ENCODE measurements at places on chromosomes 2 and 18.

GRCh38 chr2:237344942-237345341 is 69.0 kb downstream of the COL6A3 start:
- no peak for DNase-seq

DNA sequence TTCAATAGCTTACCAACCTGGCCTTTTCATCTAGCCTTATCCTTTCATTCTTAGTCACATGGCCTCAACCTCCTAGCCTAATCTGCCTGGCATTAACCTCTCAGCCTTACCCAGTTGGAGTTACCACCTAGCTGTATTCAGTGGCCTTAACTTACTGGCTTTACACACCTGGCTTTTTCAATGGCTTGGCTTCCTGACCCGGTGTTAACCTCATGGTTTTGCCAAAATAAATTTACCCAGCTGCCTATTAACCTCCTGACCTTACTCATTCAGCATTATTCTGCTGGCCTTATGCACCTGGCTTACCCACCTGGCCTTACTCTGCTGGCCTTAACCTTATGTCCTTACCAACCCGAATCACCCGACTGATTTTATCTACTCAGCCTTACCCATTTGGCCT is 135.5 kb upstream of the ZSWIM2 start:
- no peak for DNase-seq

- DNase-seq = no peak
Measured at GRCh38 chr2:58620093-58620492, 379.0 kb upstream of the FANCL start.

GRCh38 chr2:131030478-131030971 is 62.7 kb downstream of the FAM168B start:
- no peak for DNase-seq

DNA sequence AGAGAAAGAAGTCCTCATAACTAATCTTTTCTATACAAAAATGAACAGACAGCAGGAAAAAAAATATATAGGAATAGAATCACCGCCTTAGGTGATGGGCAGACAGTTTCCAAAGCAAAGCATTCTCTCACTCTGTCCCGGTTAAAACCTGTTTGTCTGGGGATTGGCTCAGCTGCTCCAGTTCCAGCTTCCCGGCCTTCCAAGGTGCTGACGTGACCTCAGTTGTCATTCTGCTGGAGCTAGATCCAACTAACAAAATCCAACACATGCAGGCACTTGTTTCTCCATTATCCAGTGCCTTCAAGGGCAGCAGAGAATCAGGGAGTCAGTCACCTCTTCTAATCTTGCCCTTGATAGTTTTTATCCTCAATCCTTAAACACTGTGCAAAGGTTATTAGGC is 52.8 kb downstream of the IKZF2 start:
- DNase-seq = no peak

DNA sequence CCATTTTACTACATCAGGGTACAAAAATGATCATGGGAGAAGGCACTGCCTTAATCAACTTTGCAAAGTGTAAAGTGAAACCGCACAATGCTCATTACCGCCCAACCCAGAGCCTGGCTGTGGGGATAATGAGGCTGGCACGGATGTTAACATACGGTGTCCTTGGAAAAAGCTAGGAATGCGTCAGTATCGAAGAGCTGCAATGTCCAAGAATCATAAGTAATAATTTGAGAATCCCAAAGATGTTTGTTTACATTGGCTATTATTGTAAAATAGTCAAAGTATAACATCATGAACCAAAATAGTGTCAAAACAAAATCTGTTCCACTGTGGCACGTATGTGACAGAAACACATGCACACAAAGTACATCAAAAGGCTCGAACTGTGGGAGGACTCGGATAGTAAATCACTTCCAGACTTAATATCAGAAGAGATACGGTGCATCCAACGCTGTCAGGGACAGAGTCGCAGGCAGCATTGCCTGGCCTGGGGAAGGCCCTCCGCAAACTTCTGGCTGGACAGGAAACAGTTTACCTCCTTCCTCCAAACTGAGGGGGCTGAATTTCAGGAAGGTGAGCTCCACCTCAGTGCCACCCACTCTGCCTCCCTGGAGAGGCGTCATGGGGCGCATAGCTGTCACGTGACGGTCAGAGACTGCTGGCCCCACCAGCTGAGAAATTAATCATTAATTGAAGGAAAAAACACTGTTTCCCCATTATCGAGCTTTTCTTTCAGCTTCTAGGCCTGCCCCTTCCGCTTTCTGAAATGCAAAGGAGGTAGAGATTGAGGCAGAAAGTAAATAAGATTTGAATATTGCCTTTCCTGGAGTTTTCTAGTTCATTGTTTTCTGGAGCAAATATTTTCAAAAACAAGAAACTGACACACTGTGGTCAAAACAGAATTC is 1.8 kb upstream of the ID2 start:
- no peak for DNase-seq

DNA sequence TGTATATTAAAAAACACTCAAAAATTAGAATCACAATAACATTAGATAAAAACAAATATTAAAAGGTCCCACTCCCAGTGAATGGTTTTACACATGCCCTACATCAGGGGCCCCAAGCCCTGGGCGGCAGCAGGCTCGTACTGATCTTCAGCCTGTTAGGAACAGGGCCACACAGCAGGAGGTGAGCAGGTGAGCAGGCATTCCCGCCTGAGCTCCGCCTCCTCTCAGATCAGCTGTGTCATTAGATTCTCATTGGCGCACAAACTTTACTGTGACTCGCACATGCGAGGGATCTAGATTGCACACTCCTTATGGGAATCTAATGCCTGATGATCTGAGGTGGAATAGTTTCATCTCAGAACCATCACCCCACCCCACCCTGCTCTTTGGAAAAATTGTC is 74.2 kb downstream of the MBD2 start:
- no peak for DNase-seq

- no peak for DNase-seq
Measured at GRCh38 chr18:9260388-9261380, 73.9 kb upstream of the TWSG1 start.

DNA sequence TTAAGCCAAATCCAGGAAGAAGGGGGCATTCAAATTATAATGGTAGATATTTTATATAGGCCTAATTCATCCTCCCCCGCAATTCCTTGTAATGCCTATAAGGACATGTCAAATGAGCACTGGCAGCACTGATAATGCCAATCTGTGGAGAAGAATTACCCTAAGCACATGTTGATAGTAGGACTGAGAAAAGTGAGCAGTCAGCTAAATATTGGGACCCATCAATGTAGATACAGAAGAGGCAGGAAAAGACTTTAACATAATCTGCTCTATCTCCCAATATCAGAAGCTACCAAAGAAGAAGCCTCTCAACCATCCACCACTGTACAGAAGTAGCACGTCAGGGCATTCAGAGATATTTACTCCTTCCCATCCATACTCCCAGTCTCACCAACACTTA is 101.3 kb upstream of the REG3A start:
- no peak for DNase-seq

- no peak for DNase-seq
Measured at GRCh38 chr2:191362841-191363240, 117.6 kb downstream of the MYO1B start.

DNA sequence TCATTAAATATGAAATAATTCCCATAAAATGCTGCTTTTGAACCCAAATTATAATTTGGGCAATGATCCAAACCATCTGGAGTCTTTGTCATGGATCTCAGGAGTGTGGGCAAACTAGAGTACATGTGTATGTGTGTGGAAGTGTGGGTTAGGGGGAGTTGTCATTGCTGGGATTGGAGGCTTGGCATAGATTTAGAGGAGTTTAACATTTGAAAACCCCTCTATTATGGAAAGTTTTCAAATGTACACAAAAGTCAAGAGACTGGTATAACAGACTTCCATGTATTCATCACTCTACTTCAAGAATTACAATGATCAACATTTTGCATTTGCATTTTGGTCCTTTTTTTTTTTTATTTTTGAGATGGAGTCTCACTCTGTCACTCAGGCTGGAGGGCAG is 159.1 kb downstream of the MEIS1 start:
- DNase-seq = no peak

DNA sequence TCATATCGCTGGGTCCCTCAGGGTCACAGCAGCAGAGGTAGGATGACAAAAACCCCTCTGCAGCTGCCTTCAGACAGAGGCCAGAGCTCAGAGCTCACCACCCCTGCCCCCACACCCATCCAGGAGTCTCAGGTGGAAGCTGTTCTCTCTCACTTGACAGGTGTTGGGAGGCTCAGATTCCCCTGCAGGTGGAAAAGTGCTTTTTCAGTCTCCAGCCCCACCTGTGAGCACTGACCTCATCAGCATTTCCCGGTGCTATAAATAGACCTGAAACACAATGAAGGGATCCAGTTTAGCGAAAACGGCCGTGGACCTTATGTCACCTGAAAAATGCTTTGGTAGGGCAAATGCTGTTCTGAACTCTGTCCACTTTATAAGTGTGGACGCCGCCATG is 254.9 kb downstream of the NDUFA10 start:
- DNase-seq = no peak

- DNase-seq = no peak
Measured at GRCh38 chr18:62420513-62421209, 95.6 kb downstream of the TNFRSF11A start.

- no peak for DNase-seq
Measured at GRCh38 chr18:8967573-8967972, 134.9 kb upstream of the NDUFV2 start.

GRCh38 chr18:48924630-48925490 is 25.9 kb downstream of the SMAD7 start:
- DNase-seq = no peak

DNA sequence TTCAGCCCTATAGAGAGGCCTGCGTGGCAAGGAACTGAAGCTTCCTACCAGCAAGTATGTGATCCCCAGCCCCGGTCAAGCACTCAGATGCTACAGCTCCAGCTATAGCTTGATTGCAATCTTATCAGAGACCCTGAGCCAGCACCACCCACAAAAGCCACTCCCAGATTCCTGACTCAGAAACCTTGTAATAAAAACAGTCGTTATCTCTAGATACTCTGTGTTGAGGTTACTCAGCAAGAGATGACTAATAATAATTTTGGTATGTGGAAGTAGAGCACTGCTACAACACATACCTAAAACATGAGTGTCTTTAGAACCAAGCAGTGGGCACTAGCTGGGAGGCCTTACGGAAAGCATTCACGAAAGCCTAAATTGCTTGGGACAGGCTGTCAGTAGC is 216.9 kb downstream of the UXS1 start:
- DNase-seq = no peak

- no peak for DNase-seq
Measured at GRCh38 chr2:39435741-39436591, 1.1 kb downstream of the MAP4K3 start.

DNA sequence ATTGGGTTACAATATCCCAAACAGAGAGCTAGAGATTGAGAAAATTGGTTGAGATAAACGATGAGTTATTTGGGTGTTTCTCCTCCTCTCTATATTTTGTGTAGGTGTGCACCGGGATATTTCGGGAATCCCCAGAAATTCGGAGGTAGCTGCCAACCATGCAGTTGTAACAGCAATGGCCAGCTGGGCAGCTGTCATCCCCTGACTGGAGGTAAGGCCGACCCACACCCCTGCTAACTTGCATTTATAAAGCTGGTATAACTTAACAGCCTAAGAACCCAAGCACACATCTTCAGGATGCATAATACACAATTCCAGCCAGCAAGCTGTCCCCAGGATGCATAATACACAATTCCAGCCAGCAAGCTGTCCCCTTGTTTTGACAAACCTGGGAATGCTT is 124.6 kb upstream of the TTC39C start:
- no peak for DNase-seq

DNA sequence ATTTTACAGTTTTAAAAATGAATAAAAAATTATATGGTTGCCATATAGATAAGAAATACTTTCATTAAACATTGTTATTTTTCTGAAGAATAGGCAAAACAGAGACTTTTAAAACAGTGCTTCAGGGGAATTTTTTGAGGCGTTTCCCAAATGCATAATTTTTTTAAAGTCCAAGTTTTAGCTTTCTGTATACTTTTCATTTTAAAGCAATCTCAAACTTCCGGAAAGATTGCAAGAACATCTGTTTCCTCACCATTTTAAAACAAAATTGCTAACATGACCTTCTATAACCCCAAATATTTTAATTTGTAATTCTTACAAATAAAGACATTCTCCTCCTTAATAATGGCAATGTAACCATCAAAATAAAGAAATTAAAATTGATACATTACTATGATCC is 15.1 kb upstream of the MBD2 start:
- no peak for DNase-seq

GRCh38 chr2:3037196-3038194 is 340.1 kb downstream of the EIPR1 start:
- no peak for DNase-seq

- no peak for DNase-seq
Measured at GRCh38 chr2:232871835-232872736, 2.0 kb downstream of the SNORC start.

DNA sequence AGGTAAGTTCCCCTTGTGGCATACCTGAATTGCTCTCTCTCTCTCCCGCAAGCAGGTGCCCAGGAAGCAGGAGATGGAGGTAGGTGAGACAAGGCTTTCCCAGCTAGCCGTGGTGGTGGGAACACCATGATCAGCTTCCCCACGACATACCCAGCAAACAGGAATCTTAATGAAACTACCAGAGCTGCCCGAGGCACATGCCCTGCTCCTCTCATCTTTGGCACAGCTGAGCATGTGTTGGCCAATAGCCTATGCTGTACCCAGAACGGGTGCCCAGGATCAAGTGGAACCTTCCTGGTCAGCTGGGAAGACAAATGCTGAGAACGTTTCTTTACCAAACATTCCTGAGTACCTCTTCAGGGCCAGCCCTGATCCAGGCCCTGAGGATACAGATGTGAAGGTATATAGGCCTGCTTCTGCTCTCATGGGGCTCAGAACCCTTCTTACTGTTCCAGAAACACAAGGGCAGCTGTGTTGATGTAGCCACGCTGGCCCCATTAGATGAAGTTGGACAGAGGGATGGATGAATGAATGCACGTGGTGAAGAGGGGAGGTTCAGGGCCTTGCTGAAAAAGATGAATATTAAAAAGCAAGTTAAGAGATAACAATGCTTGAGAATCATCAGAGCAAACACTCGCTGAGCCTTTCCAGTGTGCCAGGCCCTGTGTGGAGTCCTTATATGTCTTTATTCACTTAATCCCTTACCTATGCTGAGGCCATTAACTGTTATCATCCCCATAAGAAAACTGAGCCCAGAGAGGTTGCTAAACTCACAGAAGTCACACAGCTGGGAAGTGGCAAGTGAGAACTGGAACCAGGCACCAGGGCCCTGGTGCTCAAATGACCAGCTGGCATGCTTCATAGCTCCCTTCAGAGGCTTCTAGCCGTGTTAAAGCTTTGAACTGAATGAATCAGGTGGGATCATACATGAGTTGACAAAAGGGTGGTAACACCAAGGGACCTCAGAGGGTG is 68.8 kb upstream of the TMEM247 start:
- DNase-seq = no peak

- no peak for DNase-seq
Measured at GRCh38 chr2:121220995-121221394, 64.0 kb downstream of the TFCP2L1 start.

GRCh38 chr2:105641389-105641811 is 103.3 kb upstream of the NCK2 start:
- no peak for DNase-seq

All from NCI-H524 treated with DMSO at 0.1 percent for 48 hours (cell line).